RWPE1 (cell line): ENCODE measurements at places on chromosomes 13 and 19.

DNA sequence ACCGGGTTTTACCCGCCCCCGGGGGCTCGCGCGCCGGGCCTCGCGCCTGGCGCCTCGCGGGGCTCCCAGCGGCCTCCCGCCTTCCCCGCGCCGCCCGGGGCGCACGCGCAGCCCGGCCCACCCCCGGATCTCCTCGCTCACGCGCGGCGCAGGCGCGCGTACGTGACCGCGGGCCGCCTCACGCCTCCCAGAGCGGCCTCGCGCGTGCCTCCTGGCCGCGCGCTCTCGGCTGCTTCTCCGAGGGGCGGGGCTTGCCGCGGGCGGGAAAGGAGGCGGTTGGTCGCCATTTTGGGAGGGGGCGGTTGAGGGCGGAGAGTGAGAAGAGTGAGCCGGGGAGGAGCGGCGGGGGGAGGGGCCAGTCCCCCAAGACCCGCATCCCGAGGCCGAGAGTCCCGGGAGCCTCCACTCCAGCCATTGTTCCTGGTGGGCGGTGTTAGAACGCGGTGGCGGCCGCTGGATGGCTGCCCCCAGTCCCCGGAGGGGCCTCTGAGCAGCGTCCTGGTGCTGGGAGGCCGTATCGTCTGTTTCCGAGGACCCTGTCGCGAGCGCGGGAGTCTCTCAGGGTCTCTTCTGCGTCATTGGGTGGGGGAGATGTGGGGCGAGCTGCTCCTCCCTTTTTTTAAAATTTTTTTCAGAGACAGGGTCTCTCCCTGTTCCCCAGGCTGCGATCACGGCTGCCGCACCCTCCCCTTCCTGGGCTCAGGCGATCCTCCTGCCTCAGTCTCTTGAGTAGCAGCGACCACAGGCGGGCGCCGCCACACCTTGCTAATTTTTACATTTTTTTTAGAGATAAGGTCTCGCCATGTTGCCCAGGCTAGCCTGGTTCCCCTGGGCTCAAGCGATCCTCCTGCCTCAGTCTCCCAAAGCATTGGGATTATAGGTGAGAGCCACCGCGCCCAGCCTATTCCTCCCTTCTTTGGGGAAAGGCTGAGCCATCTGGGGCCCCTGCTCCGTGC is at the start of gene ZNF541:
TSS of gene ZNF541 (minus strand) at position 78 of the 956 bp plus-strand sequence. CDS start 17,292 bp downstream, outside the sequence.
- peak; percentile 56 for DNase-seq

DNA sequence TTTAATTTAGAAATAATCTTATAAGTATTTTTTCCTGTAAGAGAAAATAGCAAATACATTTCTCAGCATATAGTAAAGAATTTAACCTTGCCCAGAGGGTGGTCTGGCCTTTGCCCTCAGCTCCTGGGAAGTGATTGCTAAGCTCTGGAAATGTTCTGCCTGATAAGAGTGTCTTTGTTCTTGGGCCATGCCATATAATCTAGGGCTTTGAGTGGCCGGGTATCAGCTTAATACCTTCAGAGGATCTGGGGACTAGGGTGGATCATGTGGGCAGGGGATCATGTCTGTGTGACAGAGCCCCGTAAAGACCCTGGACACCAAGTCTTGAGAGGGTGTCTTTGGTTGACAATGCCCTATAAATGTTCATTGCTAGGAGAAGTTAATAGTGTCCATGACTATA is 1032.4 kb upstream of the MIR17HG start:
- no peak for DNase-seq

DNA sequence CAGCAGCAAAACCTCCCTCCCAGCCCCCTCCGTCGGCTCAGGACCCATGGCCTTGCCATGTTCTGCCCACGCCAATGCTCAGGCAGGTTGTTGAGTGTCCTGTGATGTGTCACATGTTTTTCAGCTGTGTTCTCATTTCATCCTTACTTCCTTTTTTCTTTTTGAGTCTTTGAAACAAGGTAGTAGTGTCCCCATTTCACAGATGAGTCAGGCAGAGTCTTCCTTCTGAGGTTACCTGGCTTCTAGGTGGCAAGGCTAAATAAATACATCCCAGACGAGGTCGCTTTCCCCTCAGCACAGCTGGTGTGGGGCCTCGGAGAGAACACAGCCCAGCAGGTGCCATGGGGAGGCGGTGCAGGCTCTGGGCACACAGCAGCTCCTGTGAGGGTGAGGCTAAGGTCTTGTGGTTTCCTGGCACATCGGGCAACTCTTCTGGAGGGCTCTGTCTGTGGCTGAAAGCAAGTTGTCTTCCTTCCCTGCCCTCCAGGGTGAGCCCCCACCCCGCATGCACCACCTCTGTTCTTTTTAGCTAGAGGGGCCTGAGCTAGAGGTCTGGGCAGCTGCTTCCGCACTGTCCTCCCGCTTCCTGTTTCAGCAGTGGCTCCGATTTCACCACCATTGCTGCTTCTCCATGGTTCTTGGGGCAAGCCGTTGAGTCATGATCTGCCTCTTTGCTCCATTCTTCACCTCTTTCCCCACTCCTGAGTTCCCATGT is 15.1 kb downstream of the PRAM1 start:
- no peak for DNase-seq

- no peak for DNase-seq
These were observed 1.9 kb downstream of the IFNL1 start for GRCh38 chr19:39297931-39298634.

GRCh38 chr13:73740666-73741065 is 393.5 kb downstream of the KLF12 start:
- no peak for DNase-seq

DNA sequence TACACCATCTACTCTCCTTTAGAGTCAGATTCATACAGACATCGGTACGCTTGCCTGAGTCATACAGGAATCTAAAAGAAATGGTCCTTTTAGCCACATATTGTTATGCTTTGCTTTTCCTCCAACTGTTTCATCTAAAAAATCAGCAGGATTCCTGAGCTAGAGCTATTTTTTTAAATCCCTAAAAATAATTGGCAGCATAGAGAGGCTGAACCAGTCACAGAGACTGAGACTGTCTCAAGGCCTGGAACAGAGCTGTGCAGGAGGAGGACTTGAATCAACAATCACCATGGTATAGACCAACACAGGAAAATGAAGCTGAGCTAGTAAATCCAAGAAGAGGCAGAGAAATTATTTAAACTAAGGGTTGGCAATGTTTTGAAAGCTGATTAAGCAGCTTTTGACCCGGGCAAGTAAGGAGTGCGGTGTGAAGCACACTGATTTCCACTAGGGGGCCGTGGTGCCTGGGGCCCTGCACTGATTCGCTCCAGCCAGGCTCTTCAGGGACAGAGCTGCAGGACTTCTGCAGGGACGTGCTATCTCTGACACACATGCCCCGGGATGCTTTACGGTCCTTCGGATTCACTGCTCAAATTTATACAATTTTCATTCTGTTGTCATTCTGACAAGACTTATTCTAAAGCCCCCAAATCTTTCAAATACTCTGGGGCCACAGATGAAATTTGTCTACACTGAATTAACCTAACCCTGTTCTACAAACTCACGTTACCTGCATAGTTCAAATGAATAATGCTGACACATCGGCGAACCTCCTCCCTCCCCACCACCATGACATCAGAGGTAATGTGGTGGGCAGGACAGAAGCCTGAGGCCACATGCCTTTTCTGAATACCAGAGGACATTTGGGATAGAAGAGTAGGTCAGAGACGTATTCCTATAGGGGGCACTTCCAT is 87.6 kb upstream of the SLC15A1 start:
- peak; percentile 73 for DNase-seq

GRCh38 chr13:27171244-27171826 is at the start of gene USP12:
Gene USP12, minus strand, starts transcription at chr13:27171811. Its CDS starts 172 bp downstream, at chr13:27171639.
- DNase-seq: no peak
